Activated naive CD4-positive, alpha-beta T cell treated with anti-CD3 and anti-CD28 coated beads, Interleukin-2, amount 50 U/mL, for 16 hours (primary cell): ENCODE measurements at places on chromosomes 7 and 10.

DNA sequence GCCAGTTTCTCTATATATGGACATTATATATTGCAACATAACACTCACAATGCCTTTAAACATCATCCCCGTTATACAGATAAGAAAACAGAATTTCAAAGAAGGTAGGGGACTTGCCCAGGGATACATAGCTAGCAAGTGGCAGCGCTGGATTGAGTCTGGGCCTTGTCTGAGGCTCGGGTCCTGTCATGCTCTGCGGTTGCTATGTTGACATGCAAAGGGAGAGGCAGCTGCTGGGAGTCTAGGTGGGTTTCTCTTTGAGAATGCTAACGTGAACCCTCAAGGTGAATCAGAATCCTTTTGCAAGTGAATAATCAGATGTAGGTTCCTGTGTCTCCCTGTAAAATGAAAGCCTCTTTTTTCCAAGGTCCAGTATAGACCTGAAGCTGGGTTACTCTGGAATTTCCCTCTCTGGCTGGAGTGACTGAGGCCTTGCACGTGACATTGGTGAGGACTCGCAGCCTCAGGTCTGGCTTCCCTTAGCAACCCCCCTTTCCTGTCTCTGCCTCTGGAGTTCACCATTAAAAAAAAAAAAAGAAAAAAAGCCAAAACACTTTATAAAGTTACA is 38.9 kb downstream of the TCF7L2 start:
- no peak for DNase-seq

GRCh38 chr7:47260270-47260669 is 321.6 kb downstream of the TNS3 start:
- DNase-seq, result no peak

DNA sequence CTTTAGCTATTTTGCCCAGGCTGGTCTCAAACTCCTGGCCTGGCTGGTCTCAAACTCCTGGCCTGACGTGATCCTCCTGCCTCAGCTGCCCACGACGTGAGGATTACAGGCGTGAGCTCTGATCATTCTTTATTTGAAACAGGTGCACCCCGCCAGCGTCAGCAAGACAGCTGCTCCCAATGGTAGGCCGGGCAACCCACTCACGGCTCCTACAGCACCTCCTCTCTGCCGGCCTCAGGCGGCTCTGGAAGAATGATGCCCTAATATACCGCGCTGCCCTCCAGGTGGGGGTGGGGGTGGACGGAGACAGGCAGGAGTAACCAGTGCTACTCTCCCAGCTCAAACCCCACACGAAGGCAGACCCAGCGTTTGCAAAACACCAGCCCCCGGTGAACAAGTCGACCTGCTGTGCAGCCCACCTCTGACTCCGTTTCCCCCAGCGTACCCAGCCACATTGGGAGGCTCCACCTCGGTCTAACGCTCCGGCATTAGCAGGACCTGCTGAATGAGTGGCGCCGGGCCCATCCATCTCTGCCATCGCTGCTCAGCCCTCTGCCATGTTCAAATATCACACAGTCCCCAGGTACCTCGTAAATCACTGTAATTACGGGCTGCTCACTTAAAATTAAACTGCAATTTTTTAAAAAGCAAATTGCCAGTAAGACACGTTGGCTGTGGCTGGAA is 148.6 kb downstream of the ELFN1 start:
- no peak for DNase-seq

GRCh38 chr7:143255564-143255963 is 7.7 kb upstream of the GSTK1 start:
- DNase-seq, result no peak

GRCh38 chr7:129902788-129903422 is 49.9 kb downstream of the UBE2H start:
- DNase-seq, result no peak

DNA sequence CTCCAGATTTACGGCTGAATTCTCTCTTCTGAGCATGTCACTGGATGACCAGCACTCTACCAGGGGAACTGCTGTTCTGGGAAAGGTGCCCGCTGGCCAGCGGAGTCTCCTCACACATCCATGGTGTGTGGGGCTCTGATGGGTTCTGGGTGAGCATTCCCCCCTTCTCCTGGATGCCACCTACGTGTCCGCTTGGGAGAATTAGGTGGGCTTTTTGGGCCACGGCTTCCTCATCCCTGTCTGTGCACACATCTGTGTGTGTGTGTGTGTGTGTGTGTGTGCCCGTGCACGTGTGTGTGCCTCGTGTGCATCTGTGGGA is 163.0 kb downstream of the DNAJB6 start:
- DNase-seq, result no peak

DNA sequence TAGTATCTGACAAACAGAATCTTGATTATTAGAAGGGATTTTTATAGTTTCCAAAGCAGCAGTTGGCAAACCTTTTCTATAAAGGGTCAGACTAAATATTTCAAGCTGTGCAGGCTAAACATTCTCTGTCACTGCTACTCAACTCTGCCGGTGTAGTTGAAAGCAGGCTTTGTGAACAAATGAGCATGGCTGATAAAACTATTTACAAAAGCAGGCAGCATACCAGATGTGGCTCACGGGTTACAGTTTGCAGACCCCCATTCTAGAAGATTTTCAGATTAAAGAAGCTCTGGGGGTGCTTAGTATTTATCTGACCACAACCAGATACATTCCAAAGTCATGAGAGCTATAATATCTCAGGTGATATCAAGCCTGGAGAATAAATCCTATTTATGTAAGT is 1017.5 kb downstream of the SORCS1 start:
- DNase-seq, result no peak

DNA sequence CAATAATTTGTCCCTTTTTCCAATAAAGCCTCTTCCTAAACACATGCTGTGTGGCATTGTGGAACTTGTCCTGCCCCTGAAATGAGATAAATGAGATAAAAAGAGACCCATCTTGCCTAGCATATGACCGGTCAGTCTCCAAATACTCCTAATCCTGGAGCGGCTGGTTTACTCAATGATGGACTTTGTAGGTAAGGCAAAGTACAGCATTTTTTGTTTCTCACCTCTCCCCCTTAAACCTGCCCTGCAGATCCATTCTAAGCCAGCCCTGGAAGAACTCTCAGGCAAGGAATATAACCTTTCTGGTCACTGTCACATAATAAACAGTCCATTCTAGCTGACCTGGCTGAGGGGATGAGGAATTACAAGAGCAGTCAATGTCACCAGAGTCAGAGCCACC is 110.7 kb downstream of the C1GALT1 start:
- DNase-seq, result no peak
